ENCODE measurements at places on chromosomes 13 and 19.

GRCh38 chr19:54168174-54168917 is 4.6 kb downstream of the TMC4 start:
- peak; percentile 94 for DNase-seq

- no peak for DNase-seq
Observed at GRCh38 chr19:40799558-40800338, 757 bp downstream of the EGLN2 start.

GRCh38 chr13:78786459-78786858 is 127.5 kb upstream of the OBI1 start:
- DNase-seq, result peak; percentile 7

DNA sequence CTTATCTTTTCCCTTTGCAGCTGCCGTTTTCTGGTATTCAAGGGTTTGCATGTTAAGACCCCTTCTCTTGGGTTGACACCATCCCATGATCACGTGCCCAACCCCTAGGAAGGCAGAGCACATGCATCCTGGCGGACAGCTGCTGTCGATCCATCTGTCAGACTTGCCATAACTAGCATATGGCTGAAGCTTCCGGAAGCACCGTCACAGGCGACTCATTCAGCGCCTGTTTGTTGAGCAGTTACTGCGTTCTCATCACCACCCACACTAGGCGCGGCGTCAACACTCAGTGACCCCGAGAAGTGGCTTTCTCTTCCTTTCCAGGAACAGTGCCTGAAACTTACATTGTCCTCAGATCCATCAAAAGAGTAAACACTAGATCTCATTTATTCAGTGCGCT is 93.6 kb downstream of the SOX1 start:
- DNase-seq, result peak; percentile 55

DNA sequence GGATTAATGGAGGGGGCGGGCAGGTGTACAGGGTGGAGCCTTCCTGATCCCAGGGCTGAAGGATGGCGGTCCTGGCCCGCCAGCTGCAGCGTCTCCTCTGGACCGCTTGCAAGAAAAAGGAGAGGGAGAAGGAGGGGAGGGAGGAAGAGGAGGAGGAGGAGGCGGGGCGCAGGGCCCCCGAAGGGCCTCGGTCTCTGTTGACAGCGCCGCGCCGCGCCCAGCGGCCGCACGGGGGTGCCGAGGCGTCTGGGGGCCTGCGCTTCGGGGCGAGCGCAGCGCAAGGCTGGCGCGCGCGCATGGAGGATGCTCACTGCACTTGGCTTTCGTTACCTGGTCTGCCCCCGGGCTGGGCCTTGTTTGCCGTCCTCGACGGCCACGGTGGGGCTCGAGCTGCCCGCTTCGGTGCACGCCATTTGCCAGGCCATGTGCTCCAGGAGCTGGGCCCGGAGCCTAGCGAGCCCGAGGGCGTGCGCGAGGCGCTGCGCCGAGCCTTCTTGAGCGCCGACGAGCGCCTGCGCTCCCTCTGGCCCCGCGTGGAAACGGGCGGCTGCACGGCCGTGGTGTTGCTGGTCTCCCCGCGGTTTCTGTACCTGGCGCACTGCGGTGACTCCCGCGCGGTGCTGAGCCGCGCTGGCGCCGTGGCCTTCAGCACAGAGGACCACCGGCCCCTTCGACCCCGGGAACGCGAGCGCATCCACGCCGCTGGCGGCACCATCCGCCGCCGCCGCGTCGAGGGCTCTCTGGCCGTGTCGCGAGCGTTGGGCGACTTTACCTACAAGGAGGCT is at the start of gene PPM1N:
TSS of gene PPM1N (plus strand) at position 33 of the 785 bp plus-strand sequence. CDS start at position 63, 30 bp downstream.
- DNase-seq, result peak; percentile 17

GRCh38 chr13:46359714-46360113 is 27.3 kb downstream of the RUBCNL start:
- DNase-seq, result no peak

DNA sequence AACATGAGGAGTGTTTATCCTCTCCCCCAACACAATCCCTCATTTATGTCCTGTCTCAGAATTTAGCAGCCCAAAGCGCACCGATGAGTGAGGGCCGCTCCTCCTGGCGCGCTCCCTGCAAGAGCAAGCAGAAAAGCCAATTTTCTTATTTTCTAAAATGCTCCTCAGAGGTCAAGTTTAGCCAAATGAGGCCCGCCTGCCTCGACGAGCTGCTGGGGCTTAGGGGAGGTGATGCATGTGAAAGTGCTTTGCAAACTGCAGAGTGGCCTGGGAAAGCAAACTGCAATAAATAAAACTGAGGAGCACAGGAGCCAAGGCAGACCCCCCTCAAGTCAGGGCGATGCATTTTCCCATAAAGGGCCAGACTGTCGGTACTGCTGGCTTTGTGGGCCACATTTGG is 29.0 kb downstream of the CAPS start:
- no peak for DNase-seq

- no peak for DNase-seq
Observed at GRCh38 chr13:28501547-28501946, 6.6 kb upstream of the FLT1 start.

DNA sequence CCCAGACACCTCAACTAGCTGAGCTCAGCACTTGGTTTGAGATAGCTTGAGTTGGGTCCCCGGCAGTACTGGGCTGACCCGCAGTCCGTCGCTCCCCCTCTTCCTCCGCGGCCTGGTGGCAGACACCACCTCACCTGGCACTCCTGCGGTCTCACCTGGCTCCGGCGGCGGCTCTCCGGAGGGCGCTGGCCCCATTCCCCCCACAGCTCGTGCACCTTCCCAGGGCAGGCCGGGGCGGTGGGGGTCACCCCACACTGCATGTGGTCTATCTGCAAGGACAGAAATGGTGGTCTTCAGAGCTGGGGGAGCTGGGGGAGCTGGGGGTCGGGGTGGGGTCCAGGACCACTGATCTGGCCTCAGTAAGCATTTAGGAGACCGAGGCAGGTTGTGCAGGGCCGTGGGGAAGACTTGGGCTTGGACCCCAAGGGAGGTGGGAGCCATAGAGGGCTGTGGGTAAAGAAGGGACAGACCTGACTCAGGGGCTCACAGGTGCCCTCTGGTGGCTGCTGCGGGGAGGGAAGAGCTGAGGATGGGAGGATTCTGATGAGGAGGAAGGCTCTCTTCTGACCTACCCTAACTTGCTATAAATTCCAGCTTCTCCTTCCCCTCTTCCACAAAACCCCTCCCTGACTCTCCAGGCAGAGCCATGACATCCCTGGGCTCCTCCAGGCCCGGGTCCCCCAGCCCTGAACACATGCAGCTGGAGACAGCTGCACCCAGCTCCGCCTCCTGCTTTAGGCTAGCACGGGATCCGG is 6.7 kb upstream of the PLIN4 start:
- DNase-seq, result peak; percentile 23

DNA sequence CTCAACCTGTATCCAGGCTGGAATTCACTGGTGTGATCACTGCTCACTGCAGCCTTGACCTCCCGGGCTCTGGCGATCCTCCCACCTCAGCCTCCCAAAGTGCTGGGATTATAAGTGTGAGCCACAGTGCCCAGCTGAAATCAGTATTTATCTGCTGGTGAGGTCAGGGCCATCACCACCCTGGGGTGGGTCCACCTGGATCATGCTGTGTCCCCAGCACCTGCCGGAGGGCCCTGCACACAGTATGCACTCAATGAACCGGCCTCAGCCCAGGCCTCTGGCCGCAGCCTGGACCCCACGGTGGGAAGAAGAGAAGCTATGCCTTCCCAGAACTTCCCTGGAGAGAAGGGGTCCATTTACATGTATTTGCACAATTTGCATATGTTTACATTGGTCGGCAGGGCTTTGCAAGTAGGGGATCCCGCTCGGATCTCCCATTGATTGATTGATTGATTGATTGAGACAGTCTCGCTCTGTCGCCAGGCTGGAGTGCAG is 2.6 kb upstream of the SLC5A5 start:
- DNase-seq, result no peak

GRCh38 chr13:113851826-113852535 is 11.9 kb downstream of the GAS6 start:
- no peak for DNase-seq

GRCh38 chr19:1217366-1217765 is 11.8 kb downstream of the STK11 start:
- DNase-seq, result no peak
